ENCODE measurements at places on chromosomes 5 and 9.

DNA sequence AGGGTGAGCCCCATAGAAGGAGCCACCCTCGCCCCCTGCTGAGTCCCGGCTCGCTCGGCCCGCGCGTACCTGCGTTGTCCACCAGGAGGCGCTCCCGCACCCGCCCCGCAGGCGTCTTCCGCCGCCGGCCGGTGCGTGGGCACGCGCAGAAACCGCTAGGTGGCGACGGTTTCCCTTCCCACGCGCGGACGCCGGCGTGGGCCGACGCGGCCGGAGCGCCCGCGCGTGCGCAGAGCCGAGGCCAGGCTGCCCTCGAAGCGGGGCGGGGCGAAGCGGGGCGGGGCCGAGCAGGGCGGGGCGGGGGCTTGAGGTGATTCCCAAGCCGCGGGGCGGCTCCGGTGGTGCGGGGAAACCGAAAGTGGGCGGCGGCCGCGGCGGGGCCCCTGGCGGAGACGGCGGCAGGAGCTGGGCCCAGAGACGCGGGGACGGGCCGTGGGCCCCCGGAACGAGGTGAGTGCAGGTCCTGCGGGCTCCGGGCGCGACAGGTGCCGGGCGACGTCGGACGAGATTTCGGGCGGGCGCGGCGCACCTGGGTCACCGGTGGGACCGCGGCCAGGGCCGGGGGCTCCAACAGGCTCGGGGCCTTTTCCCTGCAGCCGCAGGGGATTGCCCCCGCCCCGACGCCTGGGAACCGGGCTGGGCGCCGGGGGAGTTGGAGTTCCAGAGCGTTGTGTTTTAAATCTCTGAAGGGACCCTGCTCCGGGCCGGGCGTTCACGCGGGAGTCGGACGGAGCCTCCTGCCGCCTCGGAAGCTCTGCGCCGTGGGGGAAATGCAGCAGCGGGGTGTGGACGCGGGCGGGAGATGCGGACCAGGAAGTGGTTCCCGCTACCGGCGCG lies at the start of gene TDRD7:
Gene TDRD7 (plus strand): TSS at position 308 of the 837 bp plus-strand sequence. CDS start 16,370 bp downstream, outside the sequence.
- DNase-seq = peak; percentile 80

GRCh38 chr9:36772449-36773403 lies 200.0 kb downstream of the MELK start:
- DNase-seq = no peak

GRCh38 chr5:32110111-32110696 lies 63.9 kb downstream of the GOLPH3 start:
- no peak for DNase-seq

GRCh38 chr5:89044674-89045200 lies 161.8 kb upstream of the MEF2C start:
- DNase-seq = no peak

DNA sequence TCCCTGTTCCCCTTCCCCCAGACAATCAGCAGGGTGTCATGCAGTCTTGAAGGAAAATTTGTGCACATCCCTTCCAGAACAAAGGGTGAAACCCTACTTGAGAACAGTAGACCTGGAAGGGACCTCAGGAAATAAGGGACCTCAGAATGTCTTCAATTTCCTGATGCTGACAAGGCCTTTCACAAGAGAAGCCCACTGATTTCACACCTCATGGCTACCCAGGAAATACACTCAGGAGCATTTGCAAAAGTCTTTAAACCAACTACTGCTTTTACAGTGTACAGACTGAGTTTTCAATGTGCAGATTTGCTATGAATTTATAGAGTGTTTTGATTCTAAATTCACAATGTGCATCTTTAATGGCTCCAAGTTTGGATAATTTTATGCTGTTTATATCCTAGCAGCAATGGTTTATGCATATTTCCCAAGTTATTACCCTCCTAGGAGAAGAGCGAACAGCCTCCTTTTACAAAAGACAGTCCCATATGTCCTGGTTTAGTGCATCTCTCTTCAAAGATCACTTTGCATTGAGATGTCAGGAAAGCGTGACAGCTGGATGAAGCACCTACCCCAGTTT lies 74.8 kb downstream of the GALNT10 start:
- DNase-seq = no peak

DNA sequence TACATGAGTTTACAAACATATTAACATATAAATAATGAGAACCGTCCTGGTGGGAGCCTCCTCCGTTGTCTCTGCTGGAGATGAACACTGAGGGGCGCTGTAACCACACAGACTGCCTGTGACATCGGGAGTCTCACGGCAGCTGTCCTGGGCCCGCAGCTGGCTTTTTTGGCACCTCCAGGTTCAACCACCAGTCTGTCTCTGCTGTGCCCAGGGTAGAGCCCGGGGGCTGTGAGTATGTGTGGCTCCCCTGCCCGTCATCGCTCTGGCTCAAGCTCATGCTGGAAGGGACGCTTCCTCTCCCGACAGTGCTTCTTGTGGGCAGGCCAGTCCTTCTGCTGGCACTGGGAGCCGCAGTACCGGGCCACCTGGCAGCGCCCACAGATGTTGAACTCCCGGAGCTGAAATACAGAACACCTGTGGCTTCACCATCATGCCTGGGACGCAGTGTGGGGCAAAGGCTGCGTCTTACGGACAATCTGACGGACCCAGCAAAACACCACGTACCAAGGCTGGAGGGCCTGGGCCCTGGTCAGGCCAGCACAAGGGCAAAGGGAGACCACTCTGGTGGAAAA lies 3.6 kb upstream of the DPH7 start:
- no peak for DNase-seq

- no peak for DNase-seq
These were observed 152.2 kb downstream of the FGF18 start for GRCh38 chr5:171571663-171572062.

- DNase-seq = no peak
These were observed 159.8 kb downstream of the FBN2 start for GRCh38 chr5:128378196-128378595.

GRCh38 chr5:39208471-39208870 lies 10.9 kb downstream of the FYB1 start:
- DNase-seq = no peak

- DNase-seq = no peak
These were observed 460.5 kb upstream of the CD180 start for GRCh38 chr5:67657055-67657454.

- no peak for DNase-seq
These were observed 2.6 kb downstream of the QSOX2 start for GRCh38 chr9:136242918-136243525.

GRCh38 chr5:142358121-142358520 lies 33.3 kb upstream of the SPRY4 start:
- DNase-seq = no peak

DNA sequence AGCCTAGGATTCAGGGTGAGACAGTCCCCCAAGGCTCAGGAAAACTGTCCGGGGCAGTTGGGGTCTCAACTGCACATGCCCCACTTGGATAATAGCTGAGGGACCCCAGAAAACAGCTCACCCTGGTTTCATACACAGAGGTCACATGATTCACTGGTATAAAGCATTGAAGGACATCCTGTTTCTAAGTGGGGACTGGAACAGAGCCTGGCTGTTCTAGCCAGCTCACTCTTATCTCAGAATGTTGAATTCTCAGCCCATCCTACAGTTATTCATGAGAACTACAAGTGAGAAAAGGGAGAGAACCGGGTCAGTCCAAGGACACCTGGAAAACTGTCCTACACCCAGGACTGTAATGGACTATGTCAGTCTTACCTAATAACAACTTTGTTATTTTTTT lies 170.9 kb downstream of the FGF1 start:
- no peak for DNase-seq

DNA sequence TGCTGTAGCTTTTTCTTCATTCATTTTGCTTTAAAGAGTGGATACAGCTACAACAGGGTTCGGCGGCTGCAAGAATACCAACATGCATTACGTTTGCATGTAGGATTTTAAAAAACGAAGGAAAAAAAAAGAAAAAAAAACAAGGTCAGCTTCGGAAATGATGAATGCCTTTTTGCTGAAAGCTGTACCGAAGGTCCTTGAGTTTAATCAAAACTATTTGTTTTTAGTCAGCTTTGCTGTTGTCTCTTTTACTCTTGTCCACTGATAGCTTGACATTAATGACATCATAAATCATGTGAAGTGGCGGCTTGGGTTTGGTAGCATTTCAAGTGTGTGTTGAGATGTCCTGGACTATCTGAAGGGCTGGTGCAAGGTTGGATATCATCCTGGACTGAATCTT lies 779.1 kb downstream of the NR2F1-AS1 start:
- no peak for DNase-seq

- DNase-seq = no peak
These were observed 408.7 kb upstream of the PIK3R1 start for GRCh38 chr5:67806654-67807438.

DNA sequence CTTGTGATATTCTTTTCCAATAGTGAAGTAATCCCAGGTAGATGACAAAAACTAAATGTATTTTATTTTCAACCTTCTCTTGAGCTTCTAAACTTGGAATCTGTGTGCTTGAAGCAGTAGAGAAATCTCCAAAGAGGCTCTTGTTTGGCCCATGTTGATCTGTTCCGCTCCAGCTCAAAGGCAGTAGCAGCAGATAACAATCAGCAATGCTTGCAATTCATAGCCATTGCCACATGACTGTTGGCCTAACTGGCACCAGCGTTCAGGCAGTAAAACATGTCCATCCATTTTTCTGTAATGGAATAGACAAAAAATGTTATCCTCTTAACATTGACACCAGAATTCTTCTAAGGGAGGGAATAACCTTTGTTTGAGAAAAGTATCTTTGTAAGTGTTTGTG lies 270.7 kb upstream of the MSX2 start:
- DNase-seq = no peak

All from stimulated activated CD8-positive, alpha-beta memory T cell treated with anti-CD3 and anti-CD28 coated beads, Interleukin-15, amount 100 ng/mL, for 1 hour (primary cell).